Stimulated activated CD4-positive, alpha-beta T cell treated with anti-CD3 and anti-CD28 coated beads, Interleukin-15, amount 100 ng/mL, for 1 hour (primary cell): ENCODE measurements at places on chromosomes 1 and 21.

DNA sequence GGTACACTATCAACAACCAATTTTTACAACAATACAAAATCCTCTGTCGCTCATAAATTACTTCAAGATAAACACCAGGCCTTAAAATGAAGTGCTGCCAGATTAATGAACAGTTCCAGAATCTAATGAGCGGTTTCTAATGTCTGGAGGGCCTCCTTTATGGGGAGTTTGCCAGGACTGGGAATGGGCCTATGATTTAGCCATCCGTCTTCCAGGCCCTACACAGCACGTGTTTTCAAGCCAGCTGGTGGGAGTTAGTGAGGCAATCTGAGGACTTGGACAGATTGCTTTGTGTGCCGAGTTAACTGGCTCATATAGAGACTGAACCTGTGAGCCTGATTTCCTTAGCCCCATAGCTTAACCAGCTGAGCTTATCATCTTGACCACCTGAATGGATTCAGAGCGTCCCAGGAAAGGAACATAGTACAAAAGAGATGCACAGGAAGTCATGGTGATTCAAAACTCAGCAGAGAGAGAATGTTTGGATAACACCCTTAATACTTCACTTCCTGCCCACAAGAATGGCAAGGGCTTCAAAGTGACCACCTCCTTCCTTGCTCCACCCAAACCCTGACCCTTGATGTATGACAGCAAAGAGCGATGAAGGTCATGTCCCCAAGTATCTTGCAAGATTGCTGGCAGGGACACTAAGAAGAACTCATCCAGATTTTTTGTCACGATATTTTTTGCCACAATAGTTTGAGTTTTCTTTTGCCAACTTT, 143.5 kb downstream of the SLC30A10 start:
- DNase-seq, result no peak

DNA sequence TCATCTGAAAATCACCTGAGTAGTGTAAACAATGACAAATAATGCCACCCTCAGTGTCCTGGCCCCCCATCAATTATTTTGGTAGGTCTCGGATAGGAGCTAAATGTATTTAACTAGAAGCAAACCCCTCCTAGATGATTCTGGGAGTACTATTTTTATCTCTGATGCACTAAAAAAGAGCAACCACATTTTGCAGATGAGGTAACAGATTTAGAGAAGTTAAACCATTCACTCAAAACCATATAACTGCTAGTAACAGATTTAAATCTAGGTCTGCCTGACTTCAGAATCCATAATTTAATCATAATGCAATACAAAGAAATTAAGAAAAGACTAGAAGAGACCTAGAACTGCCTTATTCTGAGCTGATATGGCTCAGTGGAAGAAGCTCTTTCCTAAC, 17.3 kb upstream of the PTCH2 start:
- no peak for DNase-seq

- no peak for DNase-seq
These were observed 4.4 kb downstream of the ELOVL1 start for GRCh38 chr1:43363283-43363934.

DNA sequence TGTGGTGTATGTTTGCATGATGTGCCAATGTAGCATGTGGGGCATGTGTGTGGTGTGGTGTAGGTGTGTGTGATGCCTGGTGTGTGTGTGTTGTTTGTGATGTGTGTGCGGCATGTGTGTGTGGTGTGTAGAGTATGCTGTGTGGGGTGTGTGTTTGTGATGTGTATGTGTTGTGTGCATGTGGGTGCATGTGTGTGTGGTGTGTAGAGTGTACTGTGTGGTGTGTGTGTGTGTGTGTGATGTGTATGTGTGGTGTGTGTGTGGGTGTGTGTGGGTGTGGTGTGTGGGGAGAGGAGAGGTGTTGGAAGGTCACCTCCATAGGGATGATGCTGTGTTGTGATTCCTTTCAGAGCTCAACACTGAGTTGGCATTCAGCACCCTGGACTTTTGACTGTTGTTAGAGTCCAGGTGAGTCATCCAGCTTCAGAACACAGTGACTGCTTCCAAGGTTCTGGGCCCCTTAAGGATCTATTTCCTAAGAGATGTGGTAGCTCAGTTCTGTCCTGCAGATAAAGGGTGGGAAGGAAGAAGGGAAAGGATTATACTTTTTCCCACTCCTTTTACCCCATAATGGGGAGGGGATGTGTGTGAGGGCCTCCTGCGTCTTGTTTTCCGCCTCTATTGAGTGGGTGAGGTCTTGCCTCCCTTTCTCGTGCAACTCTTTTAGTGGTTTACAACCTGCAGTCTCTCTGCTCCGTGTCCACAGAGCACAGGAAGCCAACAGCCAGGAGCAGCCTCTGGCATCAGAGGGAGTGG, 47.6 kb downstream of the RHOU start:
- DNase-seq, result no peak

GRCh38 chr1:46422261-46422871, 28.2 kb downstream of the FAAH start:
- DNase-seq, result no peak

- no peak for DNase-seq
These were observed 32.8 kb downstream of the PTAFR start for GRCh38 chr1:28143496-28144202.

DNA sequence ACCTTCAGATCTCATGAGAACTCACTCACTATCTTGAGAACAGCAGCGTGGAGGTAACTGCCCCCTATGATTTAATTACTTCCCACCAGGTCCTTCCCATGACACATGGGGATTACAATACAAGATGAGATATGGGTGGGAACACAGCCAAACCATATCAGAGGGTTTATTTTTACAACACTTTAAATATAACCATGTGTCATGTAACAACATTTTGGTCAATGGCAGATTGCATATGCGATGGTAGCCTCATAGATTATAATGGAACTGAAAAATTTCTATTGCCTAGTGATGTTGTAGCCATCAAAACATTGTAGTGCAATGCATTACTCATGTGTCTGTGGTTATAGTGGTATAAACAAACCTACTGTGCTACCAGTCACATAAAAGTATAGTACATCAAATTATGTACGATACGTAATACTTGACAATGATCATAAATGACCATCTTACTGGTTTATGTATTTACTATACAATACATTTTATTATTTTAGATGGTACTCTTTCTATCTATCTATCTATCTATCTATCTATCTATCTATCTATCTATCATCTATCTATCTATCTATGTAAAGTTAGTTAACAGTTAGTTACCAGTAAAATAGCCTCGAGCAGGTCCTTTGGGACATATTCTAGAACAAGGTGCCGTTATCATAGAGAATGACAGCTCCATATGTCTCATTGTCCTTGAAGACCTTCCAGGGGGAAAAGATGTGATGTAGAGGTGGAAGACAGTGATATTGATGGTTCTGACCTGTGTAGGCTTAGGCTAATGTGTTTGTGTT, 12.6 kb upstream of the S100B start:
- no peak for DNase-seq

GRCh38 chr1:159279773-159280172, 22.4 kb upstream of the FCER1A start:
- no peak for DNase-seq

DNA sequence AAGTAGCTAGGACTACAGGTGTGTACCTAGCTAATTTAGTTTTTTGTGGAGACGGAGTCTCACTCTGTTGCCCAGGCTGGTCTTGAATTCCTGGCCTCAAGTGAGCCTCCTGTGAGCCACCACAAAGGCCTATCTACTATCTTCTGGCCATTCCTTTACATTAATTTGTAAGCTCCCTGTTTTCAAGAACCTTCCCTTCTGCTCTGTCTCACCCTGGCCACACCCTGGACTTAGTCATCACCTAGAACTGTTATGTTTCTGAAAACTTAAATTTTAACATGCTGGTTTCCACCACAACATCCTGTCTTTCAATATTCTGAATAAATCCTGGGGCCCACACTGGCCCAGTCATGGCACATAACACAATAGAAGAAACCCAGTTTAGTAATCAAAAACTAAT, 4.9 kb upstream of the B4GALT3 start:
- peak; percentile 31 for DNase-seq

- no peak for DNase-seq
These were observed 12.9 kb downstream of the NRIP1 start for GRCh38 chr21:15051644-15052458.

- DNase-seq, result no peak
These were observed 8.9 kb downstream of the LIN28A start for GRCh38 chr1:26419494-26419893.

GRCh38 chr1:3930301-3931006, 30.4 kb upstream of the C1orf174 start:
- DNase-seq, result no peak

GRCh38 chr1:26121854-26122773, 10.5 kb downstream of the PDIK1L start:
- no peak for DNase-seq

DNA sequence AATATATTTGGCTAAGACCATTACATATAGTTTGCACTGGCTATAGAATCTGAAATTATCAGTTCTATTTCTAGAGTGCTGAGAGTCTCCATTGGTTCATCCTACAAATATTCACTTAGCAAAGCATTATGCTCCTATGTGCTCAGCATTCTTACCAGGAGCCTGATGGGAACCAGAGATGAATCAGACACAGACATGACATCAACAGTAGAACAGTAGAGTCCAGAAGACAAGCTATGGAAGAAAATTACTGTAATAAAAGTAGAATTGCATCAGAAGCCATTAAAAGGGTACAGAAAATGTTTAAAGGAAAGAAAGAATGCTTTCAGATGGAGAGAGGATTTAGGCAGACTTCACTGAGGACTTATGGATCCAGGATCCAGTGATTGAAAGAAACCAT, 271.7 kb upstream of the SNX7 start:
- DNase-seq, result no peak

DNA sequence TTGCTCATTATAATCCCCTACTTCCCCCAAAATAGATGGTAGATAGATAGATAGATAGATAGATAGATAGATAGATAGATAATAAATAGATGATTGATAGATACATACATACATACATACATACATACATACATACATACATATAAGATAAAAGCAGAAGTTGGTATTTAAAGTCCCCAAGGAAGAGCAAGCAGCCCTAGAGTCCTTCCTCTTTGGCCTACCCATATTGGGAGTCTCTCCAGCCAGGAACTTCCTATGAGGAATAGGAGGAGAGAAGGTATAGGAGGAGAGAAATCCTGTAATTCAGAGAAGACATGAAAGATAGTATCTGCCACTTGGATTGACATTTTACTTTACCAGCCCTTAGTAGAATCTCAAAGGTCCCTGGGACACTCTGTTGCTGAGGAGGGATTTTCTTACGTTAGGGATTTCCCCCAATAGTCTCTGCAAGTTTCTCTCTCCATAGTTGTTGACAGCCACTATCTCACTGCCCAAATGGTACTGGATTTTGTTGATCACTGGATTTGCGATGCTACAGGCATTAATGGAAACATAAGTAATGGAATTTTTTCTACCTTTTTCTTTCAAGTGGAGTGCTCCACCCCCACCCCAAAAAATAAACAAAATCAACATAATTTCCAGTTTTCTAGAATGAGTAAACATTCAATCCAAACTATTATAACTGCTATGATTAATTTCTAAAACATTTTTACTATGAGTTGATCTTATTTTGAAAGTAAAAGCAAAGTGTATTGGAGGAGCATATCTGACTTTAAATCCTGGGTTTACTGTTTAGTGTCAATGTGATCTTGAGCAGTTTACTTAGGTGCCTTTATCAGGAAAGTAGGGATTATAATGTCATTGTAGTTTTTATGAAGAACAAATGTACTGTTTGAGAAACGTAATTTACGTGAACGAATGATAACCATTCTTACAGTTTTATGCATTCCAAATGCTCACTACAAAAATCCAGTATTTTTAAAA, 93.2 kb upstream of the TNFSF4 start:
- DNase-seq, result no peak

- no peak for DNase-seq
These were observed 61.3 kb downstream of the OVGP1 start for GRCh38 chr1:111366256-111366655.

- no peak for DNase-seq
These were observed 30.6 kb downstream of the FAF1 start for GRCh38 chr1:50929376-50929958.

DNA sequence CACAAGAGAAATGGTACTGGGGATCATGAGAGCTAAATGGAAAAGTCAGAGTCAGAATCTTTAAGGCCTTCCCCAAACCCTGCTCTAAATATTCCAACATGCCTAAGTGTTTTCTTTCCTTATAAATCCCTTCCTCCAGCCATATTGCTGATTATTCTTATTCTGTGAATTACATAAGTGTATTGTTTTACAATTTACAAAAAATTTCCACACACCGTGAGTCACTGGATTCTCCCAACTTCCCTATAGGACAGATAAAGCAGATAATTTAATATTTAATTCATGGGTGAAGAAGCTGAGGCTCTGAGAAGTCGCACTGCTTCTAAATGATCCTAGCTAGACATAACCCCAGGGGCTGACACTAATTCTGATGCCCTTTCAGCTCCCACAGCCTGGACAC, 243.3 kb upstream of the JUN start:
- DNase-seq, result no peak

- no peak for DNase-seq
These were observed 708 bp upstream of the RBBP5 start for GRCh38 chr1:205122489-205122882.
